ENCODE measurements at places on chromosomes 1 and 21. TPM values are rescaled to one million over a fixed set of nuclear protein-coding genes. Genes with fewer than 3 reads are reported as not detected.

GRCh38 chr1:36645867-36646266, 163.2 kb upstream of the CSF3R start:
- no peak for DNase-seq

DNA sequence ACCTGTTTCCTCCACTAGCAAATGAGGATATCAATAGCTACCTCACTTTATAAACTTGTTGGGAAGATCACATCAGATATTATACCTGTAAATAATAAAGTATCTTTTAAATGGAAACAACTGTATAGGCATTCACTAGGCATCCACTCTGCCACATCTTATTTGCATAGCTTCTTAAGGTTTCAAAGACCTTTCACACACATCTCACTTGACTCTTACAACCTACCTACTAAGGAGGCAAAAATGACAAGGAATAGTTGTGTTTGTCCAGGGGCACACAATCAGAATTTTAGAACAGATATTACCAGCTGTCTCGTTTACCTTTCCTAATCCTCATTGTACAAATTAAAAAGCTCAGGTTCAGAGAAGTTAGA, 51.5 kb downstream of the VANGL2 start:
- DNase-seq: no peak

GRCh38 chr1:202172015-202172355, 11.6 kb upstream of the PTPN7 start:
- no peak for DNase-seq

- peak; percentile 24 for DNase-seq
These were observed 519 bp downstream of the RERE start for GRCh38 chr1:8816831-8817411.

DNA sequence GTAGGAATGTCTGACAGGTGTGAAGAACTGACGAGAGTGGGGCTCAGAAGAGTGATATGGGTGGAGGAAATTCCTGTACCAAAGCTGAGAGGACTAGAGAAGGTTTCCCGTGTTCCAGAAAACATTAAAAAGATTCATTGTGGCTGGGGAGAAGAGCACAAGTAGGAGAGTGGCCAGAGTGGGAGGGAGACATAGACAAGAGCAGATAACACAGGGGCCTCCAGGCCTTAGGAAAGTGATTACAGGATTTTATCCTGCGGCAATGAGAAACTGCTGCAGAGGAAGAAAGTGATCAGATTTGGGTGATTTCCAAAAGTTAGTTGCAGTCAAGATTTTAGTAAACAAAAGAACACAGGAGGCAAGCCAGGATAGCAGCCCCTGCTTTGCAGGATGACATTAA, 7.9 kb downstream of the C8B start:
- DNase-seq: no peak

- DNase-seq: no peak
These were observed 28.7 kb upstream of the EIF4G3 start for GRCh38 chr1:21205416-21205815.

DNA sequence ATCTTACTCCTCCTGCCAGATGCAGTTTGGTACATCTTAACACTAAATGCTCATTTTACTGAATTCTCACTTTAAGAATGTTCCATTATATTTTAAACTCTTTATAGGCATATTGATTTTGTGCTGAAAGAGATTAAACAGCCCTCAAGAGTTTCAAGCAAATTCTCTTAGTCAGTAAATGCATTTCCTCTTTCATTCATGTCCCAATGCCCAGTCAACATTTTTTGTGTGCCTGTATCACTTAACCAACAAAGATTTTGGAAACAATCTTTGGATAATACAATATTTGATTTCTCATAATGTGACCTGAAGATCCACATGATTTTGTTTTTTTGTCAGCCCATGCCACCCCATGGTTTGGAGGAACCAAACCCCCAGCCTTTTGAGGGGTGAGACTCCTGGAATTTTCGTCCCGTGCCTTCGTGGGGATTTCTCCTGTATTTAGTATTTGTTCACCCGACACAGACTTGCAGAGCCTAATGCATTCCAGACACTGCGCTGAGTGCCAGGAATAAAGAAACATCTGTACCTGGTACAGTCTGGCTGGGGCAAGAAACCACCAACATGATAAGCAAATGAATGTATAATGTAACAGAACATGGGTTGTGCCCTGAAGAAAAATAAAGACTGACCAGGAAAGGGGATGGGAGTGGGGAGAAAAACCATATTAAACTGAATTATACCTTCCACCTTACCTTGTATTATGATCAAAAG, 47.1 kb upstream of the ETS2 start:
- no peak for DNase-seq

GRCh38 chr1:50975436-50975835, 5.4 kb downstream of the CDKN2C start:
- DNase-seq: no peak

DNA sequence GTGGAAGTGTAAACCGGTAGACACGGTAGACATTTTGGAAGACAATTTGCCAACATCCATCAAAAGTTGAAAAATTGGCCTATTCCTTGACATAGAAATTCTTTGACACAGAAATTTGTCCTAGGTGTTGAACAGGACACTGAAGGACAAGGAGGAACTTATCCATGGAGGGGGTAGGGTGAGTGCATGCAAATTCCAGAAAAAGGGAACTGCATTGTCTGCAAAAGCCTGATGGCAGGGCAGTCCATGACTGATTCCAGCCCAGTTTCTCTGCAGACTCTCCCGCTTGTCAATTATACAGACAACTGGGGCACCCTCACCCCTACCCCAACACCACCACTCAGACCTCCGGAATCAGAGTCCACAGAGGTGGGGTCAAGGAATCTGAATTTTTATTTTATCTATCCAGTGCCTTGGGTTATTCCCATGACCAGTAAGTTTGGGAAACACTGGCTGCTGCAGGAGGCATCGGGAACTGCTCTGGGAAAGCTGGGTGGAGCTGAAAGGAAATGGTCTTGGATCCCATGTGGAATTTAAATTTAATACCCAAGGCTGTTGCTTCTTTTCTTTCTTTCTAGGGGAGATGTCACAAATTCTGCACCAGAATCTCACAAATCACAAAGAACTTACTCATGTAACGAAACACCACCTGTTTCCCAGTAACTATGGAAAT, 103.3 kb upstream of the SLC45A1 start:
- no peak for DNase-seq

GRCh38 chr1:3858231-3858981, 1.1 kb downstream of the DFFB start:
- DNase-seq: peak; percentile 21

DNA sequence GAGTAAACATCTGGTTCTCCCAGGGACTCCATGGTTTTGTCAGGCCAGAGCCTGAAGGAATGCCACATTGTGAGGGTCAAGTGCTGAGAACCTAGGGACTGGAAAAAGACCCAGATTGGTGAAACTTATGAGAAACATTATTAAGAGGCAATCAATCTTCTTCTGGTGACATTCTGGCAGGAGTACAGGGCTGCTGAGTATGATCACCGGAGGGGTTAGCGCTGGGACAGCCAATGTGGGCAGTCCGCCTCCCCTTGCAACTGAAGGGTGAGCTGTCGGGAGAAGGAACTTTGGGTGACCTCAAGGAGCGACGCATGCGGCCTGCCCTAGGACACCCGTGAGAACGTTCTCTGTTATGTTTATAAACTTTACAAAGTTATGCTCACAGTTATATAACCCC, 429.0 kb downstream of the LMO4 start:
- DNase-seq: no peak

DNA sequence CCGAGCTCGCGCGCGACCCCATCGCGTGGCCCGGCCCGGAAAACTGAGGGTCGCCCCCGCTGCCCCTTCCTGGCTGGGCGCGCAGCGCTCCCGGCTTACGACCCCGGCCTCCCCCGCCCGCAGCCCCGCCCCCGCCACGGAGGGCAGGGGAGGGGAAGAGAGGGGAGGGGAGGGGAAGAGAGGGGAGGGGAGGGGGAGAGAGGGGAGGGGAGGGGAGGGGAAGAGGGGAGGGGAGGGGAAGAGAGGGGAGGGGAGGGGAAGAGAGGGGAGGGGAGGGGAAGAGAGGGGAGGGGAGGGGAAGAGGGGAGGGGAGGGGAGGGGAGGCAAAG, 6.7 kb upstream of the ANKRD65 start:
- DNase-seq: no peak

RPS6KA1 gene
- total RNA-seq: 2.8 TPM

ALPL gene
- 1.5 TPM for total RNA-seq

EPHA10 gene
- not detected for total RNA-seq

CFHR5 gene
- not detected for total RNA-seq

CRP gene
- total RNA-seq: 0.30 TPM

TSSK3 gene
- not detected for total RNA-seq

AIRE gene
- 0.19 TPM for total RNA-seq

TNFRSF8 gene
- total RNA-seq: 0.29 TPM

LAMTOR2 gene
- total RNA-seq: 56.1 TPM
